ENCODE measurements at places on chromosomes 13 and 19. TPM values are rescaled to one million over a fixed set of nuclear protein-coding genes. Genes with fewer than 3 reads are reported as not detected.

GRCh38 chr13:105721016-105721415 lies 814.4 kb downstream of the EFNB2 start:
- DNase-seq, result no peak

- peak; percentile 25 for DNase-seq
Observed at GRCh38 chr19:9913237-9914000, 22.9 kb downstream of the OLFM2 start.

Gene GPC6
- total RNA-seq, result 1.8 TPM

Gene BIVM
- total RNA-seq, result 37.5 TPM

Gene ZNF439
- total RNA-seq, result 4.8 TPM

DNA sequence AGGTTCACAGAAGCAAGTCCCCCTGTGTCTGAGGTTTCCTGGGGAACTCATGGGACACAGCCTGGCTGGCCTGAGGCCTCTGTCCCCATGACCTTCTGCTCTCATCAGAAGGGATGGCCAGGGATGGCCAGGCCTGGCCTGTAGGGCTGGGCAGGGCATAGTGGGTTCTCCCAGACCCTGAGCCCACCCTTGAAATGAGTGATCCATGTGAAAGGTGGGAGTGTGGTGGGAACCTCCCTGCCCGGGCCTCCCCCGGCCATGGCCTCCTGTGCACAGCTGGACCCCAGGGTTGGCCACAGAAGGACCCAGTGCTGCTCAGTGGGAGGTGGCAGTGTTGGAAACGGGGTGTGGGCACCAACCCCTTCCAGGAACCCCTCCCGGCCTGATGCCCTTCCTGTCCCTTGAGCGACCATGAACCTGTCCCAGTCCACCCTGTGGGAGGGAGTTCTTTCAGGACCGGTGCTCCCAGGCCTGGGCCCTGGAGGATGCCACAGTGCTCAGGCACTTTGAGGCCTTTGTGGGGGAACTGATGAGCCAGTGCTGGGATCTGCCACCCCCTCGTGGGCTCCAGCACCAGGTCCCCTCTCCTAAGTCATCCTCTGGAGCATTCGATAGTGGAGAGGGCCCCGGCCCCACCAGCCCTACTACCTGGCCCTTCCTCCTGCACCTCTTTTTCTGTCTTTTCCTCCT lies 15.5 kb upstream of the ZNF14 start:
- DNase-seq, result no peak
